ENCODE measurements at places on chromosomes 1 and 21. TPM values are rescaled to one million over a fixed set of nuclear protein-coding genes. Genes with fewer than 3 reads are reported as not detected.

The MAP3K21 gene
- total RNA-seq: 0.12 TPM

The TNFRSF18 gene
- total RNA-seq: 4.1 TPM

The C1orf87 gene
- total RNA-seq: not detected

The ZNF697 gene
- 8.0 TPM for total RNA-seq

The KCNAB2 gene
- total RNA-seq: 3.8 TPM

The CR1L gene
- total RNA-seq: not detected

The SLAMF9 gene
- not detected for total RNA-seq

The TRIM17 gene
- not detected for total RNA-seq

The CFAP57 gene
- total RNA-seq: 0.50 TPM

The PLA2G2D gene
- not detected for total RNA-seq

The LIPI gene
- total RNA-seq: not detected

The SLC41A1 gene
- total RNA-seq: 23.2 TPM

The SAMD13 gene
- total RNA-seq: 0.50 TPM

The ACP6 gene
- total RNA-seq: 2.1 TPM

The CADM3 gene
- total RNA-seq: 186 TPM

The TBX15 gene
- total RNA-seq: 6.8 TPM

The FALEC gene
- not detected for total RNA-seq

The LORICRIN gene
- total RNA-seq: not detected

The LRRC38 gene
- total RNA-seq: not detected

The AADACL4 gene
- total RNA-seq: not detected

Measured in cardiac ventricle fibroblast (primary cell).